ENCODE measurements at places on chromosomes 7 and 10.

DNA sequence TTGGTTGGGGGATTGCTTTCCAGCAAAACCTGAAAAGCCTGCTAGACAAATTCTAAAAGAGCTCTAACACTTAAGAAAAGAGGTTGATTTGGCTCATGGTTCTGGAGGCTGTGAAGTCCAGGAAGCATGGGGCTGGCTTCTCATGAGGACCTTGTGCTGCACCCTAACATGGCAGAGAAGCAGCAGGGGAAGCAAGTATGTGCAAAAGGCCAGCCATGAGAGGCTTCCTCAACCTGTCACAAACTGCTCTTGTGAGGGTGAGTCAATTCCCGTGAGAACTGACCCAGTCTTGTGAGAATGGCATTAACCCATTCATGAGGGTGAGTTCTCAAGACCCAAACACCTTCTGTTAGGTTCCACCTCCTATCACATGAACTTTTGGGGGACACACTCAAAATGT lies 54.3 kb upstream of the IGFBP3 start:
- no peak for DNase-seq

- DNase-seq = no peak
These were observed 1.4 kb upstream of the CDCA7L start for GRCh38 chr7:21947056-21947455.

DNA sequence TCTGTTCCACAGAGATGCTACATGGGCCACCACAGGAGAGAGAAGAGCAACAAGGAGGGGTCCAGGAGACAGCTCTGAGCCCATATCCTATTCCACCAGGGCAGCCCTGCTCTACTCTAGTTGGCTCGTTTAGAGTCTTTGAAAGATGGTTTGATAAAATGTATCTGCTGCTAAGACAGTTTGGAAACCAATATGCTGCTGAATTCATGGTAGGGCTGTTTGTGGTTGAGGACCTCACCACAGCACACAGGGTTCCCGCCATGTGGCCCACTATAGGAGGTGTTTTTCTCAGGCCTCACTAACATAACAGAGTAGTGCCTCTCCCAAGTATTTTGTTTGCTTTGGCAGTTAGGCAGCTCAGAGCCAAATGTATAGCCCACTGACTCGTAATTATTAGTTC lies 35.8 kb upstream of the ZC3HAV1L start:
- peak; percentile 50 for DNase-seq

DNA sequence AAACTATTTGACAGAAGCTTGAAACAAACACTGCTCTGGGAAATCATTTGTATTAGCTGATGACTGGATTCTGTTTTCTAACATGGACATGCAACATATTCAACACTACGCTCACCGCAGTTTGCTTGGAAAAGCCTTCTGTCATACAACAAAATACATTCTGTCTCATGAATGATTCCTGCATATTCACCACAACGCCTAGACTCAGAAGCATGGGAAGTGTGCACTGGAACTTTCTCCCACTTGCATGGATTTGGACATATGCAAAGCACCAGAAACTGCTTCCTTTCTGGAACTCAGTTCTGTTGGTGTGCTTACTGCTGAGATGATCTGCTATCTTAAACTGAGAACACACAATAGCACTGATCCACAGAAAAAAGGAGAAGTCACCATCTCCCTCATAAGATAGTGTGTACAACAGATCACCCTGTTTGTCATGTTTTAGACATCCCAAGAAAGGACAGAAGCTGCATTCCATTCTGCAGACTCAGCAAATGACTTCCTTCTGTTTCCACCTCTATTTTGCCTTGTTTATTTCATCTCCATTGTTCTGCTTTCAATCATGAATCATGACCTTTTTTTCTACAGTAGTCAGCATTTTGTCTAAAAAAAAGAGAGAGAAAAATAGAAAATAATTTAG lies 115.8 kb downstream of the HTR7 start:
- no peak for DNase-seq

DNA sequence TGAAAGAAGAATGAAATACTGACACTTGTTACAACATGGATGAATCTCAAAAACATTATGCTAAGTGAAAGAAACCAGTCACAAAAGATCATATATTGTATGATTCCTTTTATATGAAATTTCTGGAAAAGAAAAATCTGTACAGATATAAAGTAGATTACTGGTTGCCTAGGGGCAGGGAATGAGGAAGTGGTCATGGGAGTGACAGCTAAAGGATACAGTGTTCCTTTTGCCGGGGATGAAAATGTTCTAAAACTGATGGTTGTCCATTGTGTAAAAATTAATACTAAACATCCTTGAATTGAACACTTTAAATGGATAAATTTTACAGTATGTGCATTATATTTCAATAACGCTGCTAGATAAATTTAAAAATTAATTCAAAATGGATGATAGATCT lies 25.1 kb downstream of the ALOX5 start:
- no peak for DNase-seq

DNA sequence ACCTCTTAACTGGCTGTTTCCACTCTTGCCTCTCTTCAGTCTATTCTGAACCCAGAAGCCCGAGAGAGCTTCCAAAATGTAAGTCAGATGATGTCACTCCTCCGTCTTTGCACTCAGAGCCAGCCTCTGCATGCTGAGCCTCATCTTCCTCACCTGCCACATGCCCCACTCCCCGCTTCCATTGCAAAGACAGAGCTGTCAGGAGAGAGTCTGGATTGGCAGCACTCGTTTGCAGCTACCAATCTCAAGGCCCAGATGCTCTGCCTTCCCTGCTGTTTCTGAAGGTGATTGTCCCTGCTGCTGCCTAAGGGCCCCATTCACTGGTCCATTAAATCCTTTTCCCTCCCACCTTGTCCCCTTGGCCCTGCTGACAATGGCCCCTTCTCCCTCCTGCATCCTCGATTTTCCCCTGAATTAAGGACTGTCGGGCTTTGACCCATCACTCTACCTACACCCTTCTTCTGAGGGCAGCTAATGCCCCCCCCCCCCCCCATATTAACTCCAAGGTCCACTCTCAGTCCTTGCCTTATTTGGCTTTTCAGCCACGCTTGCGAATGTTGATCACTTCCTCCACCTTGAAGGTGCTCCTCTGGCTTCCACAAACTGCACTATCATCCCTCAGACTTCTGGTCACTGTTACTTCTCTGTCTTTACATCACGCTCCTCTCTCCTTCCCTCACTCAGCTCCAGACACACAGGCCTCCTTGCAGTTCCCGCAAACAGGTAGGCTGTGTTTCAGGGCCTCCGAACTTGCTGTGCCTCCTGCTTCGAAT lies 98.5 kb downstream of the CHN2 start:
- DNase-seq = no peak

- no peak for DNase-seq
These were observed 11.9 kb upstream of the COL1A2 start for GRCh38 chr7:94382746-94383145.

GRCh38 chr10:21534604-21535493 lies 817 bp downstream of the MLLT10 start:
- peak; percentile 40 for DNase-seq

GRCh38 chr10:75512203-75512933 lies 80.9 kb downstream of the LRMDA start:
- no peak for DNase-seq

- DNase-seq = no peak
These were observed 60.4 kb upstream of the FAM20C start for GRCh38 chr7:131781-132482.

- DNase-seq = peak; percentile 10
These were observed 38.2 kb downstream of the ANTXRL start for GRCh38 chr10:46325021-46325420.

- DNase-seq = no peak
These were observed 676.3 kb upstream of the KCND2 start for GRCh38 chr7:119596651-119597050.

DNA sequence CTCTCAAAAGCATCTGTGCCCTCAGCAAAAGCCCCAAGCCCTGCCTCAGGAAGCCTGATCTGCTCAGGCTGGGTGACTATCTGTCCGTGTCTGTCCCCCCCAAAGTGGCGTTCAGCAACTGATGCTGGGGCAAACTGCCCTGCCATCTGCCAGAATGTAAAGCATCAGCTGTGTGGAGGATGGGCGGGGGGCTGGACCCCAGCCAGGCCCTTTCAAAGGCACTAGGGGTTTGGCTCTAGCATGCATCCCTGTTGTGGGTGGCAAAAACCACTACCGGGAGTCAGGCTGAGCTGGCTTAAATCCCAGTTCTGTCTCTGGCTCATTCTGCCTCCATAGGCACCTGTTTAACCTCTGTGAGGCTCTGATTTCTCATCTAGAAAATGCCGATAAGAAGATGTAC lies 35.5 kb downstream of the GPRIN2 start:
- DNase-seq = no peak

DNA sequence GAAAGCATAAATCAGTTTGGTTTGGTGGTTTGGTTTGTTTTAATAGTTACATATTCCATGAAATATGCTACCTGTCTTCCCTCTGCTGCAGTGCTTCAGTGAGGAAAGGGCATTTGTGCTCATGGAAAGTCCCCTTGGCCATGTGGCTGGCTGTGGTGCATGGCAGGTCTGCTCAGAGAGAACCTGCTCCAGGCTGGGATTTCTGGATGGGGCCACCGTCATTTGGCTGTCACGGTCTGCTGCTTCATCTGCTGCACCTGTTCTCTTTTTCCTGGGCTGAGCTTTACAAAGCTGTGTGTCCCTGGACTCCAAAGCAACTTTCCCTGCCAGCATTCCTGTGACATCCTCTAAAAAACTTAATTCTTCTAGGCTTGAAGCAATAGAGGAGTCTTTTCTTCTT lies 8.9 kb downstream of the CDK14 start:
- no peak for DNase-seq

- peak; percentile 42 for DNase-seq
These were observed 80.6 kb downstream of the ETV1 start for GRCh38 chr7:13908667-13909397.

GRCh38 chr10:32190890-32191491 lies 134.8 kb upstream of the KIF5B start:
- DNase-seq = no peak

GRCh38 chr7:42645906-42646305 lies 266.0 kb downstream of the C7orf25 start:
- no peak for DNase-seq

DNA sequence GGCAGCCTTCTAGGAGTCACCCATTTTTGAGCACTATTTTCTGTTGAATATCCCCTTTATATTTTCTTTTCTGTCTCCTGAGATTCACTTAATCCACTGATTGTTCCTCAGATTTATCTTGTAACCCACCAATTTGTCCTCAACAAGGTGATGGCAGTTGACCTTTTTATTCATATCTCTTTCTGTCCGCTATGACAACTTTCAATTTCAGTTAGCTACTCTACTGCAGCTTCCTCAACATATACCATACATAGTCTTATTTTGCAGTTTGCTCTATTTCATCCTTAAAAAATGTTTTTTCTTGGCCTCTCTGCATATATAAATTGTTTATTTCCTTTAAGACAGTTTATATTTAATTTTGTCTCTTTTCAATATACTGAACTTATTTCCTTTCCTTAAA lies 101.3 kb downstream of the THSD7A start:
- no peak for DNase-seq

GRCh38 chr10:28774051-28774995 lies 97.0 kb downstream of the BAMBI start:
- DNase-seq = no peak

- DNase-seq = no peak
These were observed 141.9 kb downstream of the RPS24 start for GRCh38 chr10:78175444-78176015.

GRCh38 chr10:1117651-1118050 lies 61.5 kb downstream of the WDR37 start:
- no peak for DNase-seq

DNA sequence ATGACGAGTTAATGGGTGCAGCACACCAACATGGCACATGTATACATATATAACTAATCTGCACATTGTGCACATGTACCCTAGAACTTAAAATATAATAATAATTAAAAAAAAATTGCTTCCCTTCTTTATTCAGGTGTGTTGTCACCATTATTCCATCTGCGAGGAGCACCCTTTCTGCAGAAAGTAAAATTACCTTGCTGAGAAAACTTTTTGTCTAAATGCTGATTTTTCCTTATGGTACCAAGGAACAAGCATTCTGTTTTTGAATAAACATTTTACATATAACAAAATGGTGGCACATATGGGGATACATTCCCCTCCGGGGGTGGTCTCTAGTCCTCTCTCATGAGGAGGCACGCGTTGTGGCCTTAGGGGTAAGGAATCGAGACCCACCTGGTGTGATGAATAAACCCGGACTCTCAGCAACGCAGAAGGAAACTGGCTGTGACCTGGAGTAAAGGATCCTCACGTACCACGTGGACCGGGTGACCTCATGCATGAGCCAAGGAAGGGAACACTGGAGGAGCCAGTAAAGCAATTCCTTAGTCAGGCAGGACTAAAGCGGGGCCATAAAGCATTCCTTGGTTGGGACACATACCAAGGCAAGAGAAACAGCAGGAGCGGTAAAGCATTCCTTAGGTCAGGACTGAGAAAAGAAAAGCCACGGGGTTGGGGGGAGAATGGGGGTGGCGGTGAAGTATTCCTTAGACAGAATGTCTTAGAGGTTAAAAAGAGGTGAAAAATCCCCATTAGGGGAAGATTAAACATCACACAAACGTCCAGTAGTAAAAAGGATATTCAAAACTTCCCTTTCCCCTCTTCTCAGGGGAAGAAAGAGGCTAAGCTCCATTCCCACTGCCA lies 20.8 kb upstream of the OPTN start:
- no peak for DNase-seq

- DNase-seq = no peak
These were observed 549.1 kb downstream of the NXPH1 start for GRCh38 chr7:8982338-8982992.

GRCh38 chr10:128596906-128597305 lies 470.7 kb upstream of the MKI67 start:
- no peak for DNase-seq

DNA sequence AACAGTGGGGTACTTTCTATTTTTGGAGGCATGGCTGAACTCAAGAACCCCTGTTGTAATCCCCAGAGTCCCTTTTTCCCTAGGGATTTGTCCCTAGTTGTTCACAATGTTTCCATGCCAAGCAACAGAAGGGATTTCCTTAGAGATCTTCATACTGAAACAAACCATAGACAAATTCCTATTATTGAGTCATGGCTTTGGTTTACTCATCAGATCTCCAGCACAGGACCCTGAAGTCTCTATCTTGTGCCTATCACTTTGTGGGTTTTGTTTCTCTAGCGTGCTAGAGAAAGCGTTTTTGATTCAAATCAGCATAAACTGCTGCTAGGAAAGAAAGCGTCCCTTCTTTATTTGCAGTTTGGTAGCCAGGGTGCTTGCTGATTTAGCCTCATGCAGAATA lies 165.0 kb downstream of the BAMBI start:
- no peak for DNase-seq

DNA sequence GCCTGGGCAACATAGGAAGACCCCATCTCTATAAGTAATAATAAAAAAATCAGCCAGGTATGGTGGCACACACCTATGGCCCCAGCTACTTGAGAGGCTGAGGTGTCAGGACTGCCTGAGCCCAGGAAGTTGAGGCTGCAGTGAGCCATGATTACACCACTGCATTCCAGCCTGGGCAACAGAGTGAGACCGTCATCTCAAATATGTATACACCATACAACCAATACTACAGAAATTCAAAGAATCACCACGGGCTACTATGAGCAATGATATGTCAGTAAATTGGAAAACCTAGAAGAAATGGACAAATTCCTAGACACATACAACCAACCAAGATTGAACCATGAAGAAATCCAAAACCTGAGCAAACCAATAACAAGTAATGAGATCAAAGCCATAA lies 60.3 kb upstream of the ZC3HAV1 start:
- no peak for DNase-seq

Data from CD8-positive, alpha-beta memory T cell (primary cell).